Spinal cord (tissue), 10 donors: ENCODE measurements at places on chromosomes 11 and 22. TPM values are rescaled to one million over a fixed set of nuclear protein-coding genes. Genes with fewer than 3 reads are reported as not detected.

BRSK2 gene
- 14.1 TPM for total RNA-seq

GRCh38 chr22:49024775-49025440 is 802.8 kb downstream of the BRD1 start:
- no peak overlapping the region for H3K4me3 ChIP-seq
- H3K4me1 ChIP-seq, result peaks cover 33% of the 10 kb centered on the region
- no peaks in the 10 kb centered on the region for H3K27me3 ChIP-seq
- H3K27ac ChIP-seq, result no peak overlapping the region

- H3K27ac ChIP-seq, result peak overlapping the region; percentile 97
- peak overlapping the region; percentile 82 for H3K4me3 ChIP-seq
- H3K27me3 ChIP-seq, result no peaks in the 10 kb centered on the region
- H3K4me1 ChIP-seq, result no peaks in the 10 kb centered on the region
These were observed 1.9 kb upstream of the PHF21A start for GRCh38 chr11:46122945-46123715.

GRCh38 chr11:67449116-67449844 is 3.2 kb downstream of the GPR152 start:
- H3K27ac ChIP-seq, result no peak overlapping the region
- DNase-seq, result no peak
- no peaks in the 10 kb centered on the region for H3K36me3 ChIP-seq
- peaks cover 15% of the 10 kb centered on the region for H3K4me1 ChIP-seq
- H3K27me3 ChIP-seq, result no peaks in the 10 kb centered on the region

DNA sequence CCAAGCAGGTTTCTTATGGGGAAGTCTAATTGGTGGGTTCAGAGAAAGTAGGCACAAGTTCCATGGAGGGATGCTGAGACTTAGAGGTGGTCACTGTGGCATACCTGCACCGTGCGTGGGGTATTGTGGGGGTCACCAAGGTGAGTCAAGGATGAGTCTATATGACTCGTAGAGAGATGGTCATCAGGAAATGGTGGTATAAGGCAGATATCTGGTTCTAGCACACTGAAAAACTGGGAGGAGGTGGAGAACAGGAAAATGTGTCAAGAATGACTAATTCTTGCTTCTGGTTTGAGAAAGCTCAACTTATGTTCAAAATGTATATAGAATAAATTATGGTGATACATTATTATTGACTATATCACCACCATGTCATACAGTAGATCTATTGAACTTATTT is 258.1 kb downstream of the RAB38 start:
- no peaks in the 10 kb centered on the region for H3K4me1 ChIP-seq
- no peaks in the 10 kb centered on the region for H3K27me3 ChIP-seq
- H3K4me3 ChIP-seq, result no peak overlapping the region
- no peak overlapping the region for H3K27ac ChIP-seq

DGCR6L gene
- total RNA-seq, result 28.4 TPM
